Liver (tissue), 10 donors: ENCODE measurements at places on chromosomes 2 and 18. TPM values are rescaled to one million over a fixed set of nuclear protein-coding genes. Genes with fewer than 3 reads are reported as not detected.

DNA sequence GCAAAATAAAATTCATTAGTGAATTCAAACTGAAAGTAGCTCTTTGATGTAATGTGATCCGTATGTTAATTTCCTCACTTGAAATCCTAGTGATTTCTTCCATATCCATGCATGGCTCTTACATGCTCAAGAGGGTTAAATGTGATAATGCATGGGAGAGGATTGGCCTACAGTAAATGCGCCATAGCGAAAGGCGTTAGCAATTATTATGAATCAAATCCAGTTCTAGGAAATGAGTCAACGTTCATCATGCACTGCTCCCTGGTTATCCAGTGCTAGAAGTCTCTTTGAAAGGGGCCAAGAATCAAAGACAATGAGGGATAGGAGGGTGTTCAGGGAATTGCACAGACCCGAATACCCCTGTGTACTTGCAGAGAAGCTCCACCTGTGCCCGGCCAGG is 101.4 kb upstream of the RASGRP3 start:
- no peak for DNase-seq

- no peak for DNase-seq
These were observed 94.9 kb downstream of the FAM161A start for GRCh38 chr2:61759005-61759404.

DNA sequence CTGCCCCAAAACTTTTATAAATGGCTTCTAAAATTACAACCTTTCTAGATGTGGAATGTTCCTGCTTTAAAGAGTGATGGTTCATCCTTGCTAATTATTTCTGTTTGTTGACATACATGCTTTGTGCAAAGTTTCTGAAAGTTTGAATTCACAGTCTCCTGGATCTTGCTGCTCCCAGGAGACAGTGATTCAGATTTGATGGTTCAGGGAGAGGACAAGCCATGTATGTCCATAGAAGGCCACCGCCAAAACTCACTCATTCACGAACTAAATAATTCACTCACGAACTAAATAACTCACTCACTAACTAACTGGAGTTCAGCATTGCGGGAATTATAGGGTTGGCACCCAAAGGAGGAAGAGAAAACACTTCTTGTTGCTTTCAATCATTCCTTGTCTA is 416.5 kb upstream of the ZEB2 start:
- DNase-seq, result no peak

DNA sequence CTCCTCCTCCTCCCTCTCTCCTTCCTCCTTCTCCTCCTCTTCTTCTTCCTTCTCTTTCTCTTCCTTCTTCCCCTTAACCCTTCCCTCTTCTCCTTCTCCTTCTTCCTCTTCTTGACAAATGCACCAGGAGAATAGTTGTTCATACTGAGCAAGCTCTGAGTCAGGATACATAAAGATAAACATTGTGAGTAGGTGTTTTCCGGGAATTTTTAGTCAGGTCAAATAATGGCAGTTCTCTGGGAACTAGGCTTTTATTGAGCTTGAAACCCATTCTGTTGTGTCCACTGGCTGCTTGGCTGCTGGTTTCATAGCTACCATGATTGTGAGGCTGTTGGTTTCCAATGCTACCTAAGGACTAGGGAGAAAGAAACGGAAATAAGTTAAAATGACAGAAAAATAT is 1144.7 kb upstream of the DDX18 start:
- DNase-seq, result no peak

DNA sequence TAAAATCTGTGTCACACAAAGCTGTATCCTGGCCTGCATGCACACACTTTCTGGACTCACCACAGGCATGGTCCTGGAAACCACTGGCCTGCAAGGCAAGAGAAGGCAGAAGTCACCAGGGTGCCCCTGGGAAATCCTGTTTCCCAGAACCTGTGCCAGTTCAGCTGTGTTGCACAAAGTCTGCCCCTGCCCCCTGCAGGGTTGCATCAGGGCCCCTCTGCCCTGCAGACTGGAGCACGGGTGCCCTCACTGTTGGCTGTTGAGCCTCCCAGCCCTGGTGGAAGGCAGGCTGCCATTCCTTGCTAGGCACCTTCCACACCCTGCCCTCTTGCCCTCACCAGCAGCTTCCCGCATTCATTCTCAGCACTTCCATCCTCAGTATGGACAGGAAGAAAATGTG is 18.0 kb upstream of the TUBB6 start:
- no peak for DNase-seq

- no peak for DNase-seq
These were observed 1.8 kb downstream of the CCDC85A start for GRCh38 chr2:56185582-56186046.

DNA sequence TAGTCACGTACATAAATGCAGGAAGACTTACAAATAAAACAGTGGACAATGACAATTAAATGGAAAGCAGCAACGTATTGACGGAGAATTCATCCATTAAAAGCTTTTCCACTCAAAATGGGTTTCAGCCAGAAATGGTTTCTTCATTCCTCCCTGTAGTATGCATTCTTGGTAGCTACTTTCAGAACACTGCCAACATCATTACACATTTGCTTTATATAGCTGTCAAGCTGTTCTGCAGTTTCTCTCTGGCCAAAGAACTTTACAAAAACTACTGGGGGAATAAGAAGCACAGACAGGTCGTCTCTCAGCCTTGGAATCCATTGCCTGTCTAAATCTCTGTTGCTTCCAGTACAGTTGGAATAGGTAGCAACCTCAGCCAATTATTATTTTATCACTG is 84.1 kb upstream of the NCKAP5 start:
- no peak for DNase-seq

DNA sequence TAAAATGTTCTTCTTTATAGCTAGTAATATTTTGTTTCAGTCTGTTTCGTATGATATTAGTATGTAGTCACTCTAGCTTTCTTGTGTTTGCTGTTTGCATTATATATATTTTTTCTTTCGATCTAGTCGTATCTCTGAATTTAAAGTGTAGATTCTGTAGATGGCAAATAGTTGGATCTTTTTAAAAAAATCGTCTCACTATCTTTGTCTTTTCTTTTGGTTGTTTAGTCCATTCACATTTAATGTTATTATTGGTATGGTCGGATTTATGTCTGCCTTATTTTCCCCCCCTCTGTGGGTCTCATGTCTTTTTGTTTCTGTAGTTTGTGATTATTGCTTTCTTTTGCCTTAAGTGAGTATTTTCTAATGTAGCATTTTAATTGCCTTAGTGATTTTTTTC is 84.3 kb downstream of the AGPS start:
- DNase-seq, result no peak

DNA sequence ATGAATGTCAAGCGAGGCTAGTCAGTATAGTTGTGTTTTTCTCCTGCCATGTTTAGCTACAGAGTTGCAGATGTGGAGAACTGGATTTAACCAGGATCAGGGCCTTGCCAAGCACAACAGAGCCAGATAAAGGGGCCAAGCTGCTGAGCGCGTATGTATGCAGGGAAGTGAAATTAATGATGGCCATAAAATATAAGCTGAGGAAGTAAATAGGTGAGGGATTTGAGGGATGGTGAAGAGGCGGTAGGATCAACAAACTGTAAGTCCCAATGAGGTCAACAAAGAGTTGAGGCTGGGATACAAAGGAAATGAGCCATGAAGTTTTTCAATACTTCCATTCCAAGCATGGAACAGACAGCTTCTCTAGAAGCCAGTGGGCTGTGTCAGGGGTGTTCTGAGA is 10.6 kb downstream of the LRP2 start:
- DNase-seq, result no peak

GRCh38 chr2:1169291-1169949 is 218.8 kb downstream of the SNTG2 start:
- DNase-seq, result no peak

DNA sequence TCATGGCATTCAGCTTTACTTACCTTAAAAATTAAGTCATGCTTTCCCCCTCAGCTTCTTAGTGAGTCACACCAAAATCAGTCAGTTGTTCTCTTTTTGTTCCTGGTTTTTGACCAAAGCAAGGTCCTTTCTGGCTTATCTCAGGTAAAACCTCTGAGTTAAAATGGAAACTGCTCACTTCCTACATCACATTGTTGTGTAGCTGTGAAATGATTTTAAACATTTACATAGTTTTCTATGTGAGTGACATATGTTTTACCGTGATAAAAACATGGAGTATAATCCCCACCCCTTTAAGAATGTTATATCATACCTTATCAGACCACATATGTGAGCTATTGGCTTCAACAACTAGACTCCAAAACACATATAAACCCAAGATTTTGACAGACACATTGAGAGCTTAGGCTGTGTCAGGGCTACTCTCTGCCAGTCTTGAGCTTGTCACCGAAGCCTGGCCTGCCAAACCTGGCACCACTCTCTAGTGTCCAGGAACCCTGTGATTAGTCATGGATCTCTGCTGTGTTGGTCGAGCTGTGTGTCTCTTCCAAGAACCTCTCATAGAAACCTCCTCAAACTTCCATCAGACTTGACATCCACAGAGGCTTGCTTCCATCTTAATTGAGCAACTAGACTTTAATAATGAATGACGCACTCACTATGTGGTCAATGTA is 294.5 kb upstream of the FBXO11 start:
- peak; percentile 49 for DNase-seq

DNA sequence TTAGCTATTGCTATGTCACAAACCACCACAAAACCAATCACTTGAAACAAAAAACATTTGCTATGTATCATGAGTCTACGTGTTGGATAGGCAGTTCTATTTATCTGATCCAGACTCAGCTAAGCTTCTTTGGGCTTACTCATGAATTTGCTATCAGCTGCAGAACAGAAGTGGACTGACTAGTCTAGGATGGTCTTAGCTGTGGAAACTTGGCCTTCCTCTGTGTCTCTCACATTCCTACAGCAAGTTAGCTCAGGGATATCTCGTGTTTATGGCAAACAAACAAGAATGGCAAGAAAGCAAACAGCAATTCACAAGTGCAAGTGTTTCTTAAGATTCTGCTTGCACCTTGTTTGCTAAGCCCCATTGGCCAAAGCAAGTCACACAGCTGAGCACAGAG is 288.0 kb upstream of the TNP1 start:
- no peak for DNase-seq

- DNase-seq, result peak; percentile 71
These were observed 102.8 kb downstream of the HIBCH start for GRCh38 chr2:190216829-190217228.

GRCh38 chr2:24855726-24856125 is 62.5 kb downstream of the CENPO start:
- DNase-seq, result no peak

DNA sequence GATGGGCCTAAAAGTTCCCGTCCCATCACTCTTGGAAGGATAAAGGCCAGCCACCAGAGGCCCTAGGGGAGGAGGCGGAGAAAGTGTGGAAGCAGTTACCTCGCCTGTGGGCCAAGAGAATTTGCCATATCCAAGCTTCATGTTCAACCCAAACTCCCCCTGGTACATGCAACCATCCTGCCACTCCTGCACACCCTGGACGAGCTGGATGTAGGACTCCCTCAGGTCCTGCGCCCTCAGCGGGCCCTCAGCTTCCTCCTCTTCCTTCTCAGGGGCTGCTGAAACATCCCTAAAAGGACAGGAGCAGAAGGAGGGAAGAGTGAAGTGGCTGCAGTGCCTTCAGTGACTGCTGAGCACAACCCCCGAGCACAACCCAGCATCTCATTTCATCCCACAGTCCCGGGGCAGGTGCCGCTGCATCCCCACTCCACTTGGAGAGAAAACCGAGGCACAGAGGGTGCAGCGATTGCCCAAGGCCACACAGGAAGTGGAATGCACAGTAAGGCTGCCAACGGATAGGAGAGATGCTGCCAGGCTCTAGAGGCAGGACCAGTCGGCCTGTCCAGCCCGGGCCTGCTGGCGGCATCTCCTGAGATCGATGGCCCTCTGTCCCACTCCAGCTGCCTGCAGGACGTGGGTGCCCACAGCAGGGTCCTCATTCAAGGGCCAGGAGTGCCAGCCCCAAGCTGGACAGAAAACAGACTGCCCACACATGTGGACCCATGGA is 2.9 kb downstream of the ANKMY1 start:
- DNase-seq, result no peak

DNA sequence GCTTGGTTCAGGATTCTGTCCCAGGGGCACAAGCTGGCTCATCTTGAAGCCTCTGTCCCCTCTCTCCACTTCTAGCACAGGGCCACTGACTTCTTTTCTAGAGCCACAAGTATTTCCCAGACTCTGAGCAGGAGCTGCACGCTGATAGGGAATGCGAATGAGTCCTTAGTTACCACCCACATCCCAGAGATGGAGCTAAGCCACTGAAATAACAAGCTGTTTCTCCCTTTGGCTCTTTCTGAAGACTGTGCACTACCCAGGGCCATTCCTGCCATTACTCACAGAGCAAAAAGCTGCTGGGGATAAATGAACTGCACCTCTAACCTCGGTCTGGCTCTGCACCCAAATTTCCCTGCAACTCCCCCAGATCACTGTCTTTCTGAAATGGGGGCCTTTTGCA is 70.6 kb downstream of the TSN start:
- DNase-seq, result no peak

GRCh38 chr2:68023904-68024303 is 38.9 kb downstream of the C1D start:
- no peak for DNase-seq

GRCh38 chr2:6410313-6410712 is 455.4 kb downstream of the CMPK2 start:
- no peak for DNase-seq

DNA sequence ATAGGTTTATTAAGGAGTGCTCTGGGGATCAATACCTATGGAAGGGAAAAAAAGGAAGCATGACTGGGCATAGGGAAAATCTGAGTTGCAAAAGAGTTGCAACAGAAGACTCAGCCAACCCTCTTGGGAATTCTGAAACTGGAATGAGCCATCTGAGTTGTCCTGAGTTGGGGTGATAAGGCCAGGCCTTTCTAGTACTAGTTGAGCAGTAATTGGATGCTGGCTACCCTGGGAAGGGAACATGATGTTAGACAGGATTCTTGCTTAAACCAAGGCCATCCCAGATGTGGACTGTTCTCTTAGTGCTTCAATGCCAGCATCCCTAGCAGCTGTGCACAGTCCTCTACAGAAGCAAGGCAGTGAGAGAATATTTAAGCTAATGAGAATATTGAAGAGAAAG is 348.8 kb upstream of the GULP1 start:
- no peak for DNase-seq

DNA sequence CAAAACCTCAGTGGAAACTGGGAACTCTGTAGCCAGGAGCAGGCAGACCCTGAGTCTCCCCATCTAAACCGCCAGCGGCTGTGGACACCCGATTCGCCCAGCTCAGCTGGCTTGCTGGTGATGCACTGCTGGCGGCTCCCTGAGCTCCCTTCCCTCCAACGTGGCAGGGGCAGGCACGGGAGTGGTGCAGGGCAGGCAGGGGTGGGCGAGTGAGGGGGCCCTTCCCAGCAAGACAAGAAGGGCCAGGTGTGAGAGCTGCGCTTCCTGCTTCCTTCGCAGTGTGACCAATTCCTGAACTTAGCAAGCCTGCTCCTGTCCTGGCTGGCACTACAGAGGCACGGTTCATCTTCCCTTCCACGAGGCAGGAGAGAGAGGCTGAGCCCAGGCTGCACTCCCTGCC is 12.3 kb upstream of the SEMA4C start:
- DNase-seq, result no peak

- no peak for DNase-seq
These were observed 342.3 kb downstream of the RPRM start for GRCh38 chr2:153136216-153136615.

GRCh38 chr2:486371-486770 is 190.8 kb downstream of the TMEM18 start:
- no peak for DNase-seq

- no peak for DNase-seq
These were observed 64.1 kb upstream of the CNGA3 start for GRCh38 chr2:98282109-98282508.

PRKD3 gene
- polyA plus RNA-seq, result 4.4 TPM

MEP1B gene
- 0.11 TPM for polyA plus RNA-seq

LAPTM4A gene
- polyA plus RNA-seq, result 129 TPM

KCNE4 gene
- 0.19 TPM for polyA plus RNA-seq

MPP4 gene
- 0.07 TPM for polyA plus RNA-seq

SERPINB4 gene
- not detected for polyA plus RNA-seq

ZNF396 gene
- 0.60 TPM for polyA plus RNA-seq

AQP12A gene
- polyA plus RNA-seq, result not detected
